B cell (primary cell): ENCODE measurements at places on chromosomes 7 and 10.

- DNase-seq: no peak
Measured at GRCh38 chr10:10351451-10351850, 666.2 kb upstream of the CELF2 start.

- DNase-seq: no peak
Measured at GRCh38 chr7:38178695-38179344, 775 bp downstream of the STARD3NL start.

GRCh38 chr7:68722044-68722443, 876.2 kb upstream of the AUTS2 start:
- DNase-seq: no peak

GRCh38 chr7:103487419-103487818, 41.4 kb upstream of the SLC26A5 start:
- no peak for DNase-seq

DNA sequence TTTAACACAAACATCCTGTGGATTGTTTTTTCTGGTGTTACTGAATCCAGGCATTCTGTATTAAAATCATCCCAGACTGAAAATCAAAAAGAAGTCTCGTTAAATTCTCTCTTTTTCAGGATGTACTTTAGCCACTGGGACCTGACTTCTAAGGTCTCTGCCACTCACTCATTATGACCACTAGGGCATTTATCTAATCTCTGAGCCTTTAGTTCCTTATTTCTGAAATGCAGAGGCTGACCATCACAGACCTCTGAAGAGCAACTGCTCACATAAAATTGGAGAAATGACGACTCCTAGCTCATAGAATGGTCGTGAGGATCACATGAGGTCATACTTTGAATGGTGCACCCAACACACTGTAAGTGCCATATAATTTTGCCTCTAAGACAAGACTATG, 63.2 kb downstream of the KCNMA1 start:
- no peak for DNase-seq

DNA sequence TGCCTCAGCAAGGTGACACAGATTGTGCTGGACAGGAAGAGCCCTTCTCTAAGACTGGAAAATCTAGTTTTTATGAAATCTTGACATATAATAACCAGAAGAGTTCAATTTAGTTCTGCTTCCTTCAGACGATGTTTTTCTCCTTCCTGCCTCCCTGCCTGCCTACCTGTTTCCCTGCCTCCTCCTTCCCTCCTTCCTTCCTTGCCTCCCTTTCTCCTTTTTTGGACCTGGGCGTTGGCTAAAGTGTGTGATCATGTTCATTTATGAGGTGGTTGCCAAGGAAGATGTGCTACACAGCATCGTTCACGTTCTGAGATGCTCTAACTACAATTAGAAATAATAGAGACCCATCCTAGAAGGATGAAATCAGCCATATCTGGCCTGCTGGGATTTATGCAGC, 224.6 kb downstream of the PHTF2 start:
- DNase-seq: no peak

- no peak for DNase-seq
Measured at GRCh38 chr10:49050366-49050765, 65.0 kb downstream of the VSTM4 start.

DNA sequence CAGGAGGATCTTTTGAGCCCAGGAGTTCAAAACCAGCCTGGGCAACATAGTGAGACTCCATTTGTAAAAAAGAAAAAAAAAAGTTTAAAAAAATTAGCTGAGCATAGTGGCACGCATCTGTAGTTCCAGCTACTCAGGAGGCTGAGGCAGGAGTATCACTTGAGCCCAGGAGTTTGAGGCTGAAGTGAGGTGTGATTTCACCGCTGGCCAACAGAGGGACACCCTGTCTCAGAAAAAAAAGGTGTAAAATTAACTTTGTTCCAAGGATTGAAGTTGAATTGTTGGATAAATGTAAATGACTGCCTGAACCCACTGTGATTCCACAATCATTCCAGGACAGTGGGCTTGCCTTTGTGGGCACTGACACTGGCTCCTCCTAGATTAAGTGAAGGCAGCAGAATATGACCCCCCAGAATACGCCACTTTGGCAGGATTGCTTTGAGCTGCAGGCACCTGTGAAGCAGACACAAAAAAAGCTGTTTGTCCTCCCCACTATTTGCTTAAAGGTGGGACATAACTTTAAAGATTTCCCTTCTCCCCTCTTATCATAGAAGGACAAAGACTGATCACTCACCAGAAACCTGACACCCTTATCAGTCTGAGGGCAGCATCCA, 57.2 kb upstream of the FOXI2 start:
- DNase-seq: no peak

- DNase-seq: no peak
Measured at GRCh38 chr10:130350996-130351395, 214.8 kb downstream of the GLRX3 start.

- no peak for DNase-seq
Measured at GRCh38 chr7:119996634-119997033, 276.3 kb upstream of the KCND2 start.

GRCh38 chr7:154686305-154686704, 316.6 kb downstream of the PAXIP1 start:
- no peak for DNase-seq

- no peak for DNase-seq
Measured at GRCh38 chr10:128873411-128874054, 593.5 kb upstream of the MGMT start.

GRCh38 chr10:52334595-52334994, 20.5 kb downstream of the DKK1 start:
- no peak for DNase-seq

DNA sequence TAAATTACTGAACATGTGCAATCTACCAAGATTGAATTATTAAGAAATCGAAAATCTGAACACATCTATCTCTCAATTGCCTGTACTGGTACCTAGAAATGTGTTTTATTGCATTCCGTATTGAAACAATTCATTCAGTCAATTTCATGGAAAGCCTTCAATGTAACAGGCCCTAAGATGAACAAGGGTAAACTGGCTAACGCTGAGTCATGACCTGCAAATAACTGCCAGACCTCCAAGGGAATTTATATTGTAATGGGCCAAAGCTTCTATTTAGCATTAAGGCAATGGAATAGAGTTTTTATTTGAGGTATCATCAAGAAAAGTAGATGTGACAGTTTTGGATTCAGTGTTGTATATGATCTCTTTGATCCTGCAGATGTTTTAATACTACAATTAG, 49.9 kb upstream of the CD36 start:
- DNase-seq: no peak

GRCh38 chr10:76242956-76243355, 811.5 kb downstream of the LRMDA start:
- DNase-seq: no peak

DNA sequence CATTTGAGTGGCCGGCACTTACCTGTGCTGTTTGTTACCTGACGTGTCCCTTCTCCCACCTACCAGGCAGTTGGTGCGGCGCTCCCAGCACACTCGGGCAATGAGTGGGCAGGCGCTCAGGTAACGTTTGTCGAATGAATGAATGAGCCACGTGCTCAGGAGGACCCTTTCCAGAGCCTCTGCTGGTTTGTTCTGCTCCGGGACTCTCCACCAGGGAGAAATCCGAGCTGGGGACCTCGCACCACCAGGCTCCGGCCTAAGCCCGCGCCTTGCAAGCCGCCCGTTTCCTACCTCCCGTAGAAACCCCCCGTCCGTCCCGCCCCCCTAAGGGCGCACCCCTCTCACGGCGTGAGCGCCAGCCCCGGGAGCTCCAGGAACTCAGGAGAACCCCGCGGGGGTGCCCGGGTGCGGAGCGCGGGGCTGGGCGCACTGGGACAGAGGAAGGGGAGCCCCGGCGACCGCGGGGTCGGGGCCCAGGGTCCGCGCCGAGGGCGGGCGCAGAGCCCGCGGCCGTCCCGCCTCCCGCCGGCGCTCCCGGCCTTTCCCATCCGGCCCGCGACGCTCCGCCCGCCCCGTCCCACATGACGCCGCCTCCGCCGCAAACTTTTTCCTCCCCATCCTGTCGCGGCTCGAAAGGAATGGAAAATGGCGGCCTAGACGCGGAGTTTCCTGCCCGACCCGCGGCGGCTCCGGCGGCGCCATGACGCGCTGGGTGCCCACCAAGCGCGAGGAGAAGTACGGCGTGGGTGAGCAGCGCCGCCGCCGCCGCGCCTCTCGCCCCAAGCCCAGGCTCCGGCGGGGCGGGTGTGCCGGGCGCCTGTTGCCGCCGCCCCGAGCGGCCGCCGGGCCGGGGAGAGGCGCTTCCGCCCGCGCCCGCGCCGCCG, at the start of gene DOCK1:
TSS of gene DOCK1 (plus strand) at position 611 of the 884 bp plus-strand sequence. CDS start at position 701, 90 bp downstream.
- no peak for DNase-seq
